Cerebellum (tissue), 4 donors: ENCODE measurements at places on chromosomes 5 and 9.

DNA sequence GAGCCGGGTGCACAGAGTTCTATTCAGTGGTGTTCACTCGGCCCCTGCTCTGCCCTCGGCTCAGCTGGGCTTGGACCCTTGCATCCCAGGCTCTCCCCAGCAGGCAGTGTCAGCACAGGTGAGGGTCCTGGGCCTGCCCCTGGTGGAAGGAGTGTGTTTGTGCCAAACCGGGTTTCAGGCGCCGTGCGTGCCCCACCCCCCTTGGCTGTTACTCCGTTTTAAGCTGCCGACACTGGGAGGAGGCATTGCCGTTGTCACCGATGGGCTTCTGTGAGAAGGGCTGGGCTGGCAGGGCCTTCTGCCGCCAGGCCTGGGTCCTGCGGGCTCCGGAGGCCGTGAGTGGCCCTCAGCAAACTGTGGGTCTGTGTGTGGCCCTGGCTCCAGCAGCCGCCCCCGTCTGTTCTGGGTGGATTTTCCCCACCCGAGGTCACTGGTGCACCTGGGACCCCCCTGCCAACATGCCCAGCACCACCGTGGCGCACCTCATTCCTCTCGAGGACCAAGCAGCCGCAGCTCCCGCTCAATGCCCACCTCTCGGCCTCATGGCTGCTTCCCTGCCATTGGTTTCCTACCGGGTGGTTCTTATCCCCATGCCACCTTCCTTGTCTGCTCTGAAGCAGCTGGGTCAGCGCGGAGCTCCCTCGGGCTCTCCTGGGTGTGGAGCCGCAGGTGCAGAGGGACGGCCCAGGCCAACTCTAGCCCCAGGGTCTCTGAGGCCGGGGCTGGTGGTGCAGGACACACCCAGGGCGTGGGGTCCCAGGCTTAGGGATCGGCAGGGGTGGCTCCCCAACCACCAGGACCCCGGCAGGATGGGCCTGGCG is 44.3 kb upstream of the EXOC3 start:
- no peak for DNase-seq

GRCh38 chr9:114174876-114175771 is 19.8 kb downstream of the COL27A1 start:
- no peak for DNase-seq

DNA sequence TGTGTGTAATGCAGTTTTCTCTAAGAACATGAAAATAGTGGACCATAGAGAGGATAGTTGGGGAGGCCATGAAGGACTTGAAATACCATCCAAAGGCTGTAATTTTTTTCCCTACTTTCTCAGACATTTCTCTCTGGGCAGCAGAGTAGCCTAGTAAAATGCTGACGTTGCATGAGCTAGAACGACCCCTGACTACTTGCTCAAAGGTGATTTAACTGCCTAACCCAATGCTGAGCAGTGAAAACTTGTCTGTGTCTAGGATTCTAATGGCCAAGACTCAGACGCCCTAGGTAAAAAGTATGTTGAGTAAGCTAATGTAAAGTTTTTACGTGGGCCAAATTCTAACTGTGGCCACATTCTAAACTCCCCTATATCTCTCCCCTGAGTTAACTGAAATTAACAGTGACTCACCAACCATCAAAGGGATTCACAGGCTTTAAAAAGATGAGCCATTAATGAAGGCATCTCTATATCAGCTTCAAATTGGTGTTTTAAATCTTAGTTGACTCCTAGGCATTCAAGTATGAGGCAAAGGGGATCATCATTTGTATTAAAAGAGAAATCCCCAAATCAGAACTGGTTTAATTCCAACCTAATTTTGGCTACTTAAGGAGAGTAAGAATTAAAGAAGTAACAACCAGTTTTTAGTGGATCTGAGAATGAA is 121.0 kb upstream of the GAS1 start:
- no peak for DNase-seq

DNA sequence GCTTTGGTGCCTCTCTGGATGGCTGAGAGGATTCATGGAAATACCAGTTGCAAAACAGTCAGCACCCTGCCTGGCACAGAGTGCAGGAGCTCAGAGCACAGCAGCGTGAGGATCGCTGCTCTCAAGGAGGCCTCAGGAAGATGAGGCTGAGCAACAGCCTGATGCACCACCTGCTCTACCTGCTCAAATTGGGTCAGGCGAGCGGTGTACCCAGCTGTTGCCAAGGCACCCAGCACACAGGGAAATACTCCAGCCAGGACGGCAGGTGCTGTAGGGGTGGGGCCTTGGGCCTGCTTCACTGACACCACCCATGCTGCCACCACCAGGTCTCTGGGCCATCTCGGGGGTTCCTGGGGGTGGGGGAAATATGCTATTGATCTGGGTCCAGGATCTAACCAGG is 4.3 kb downstream of the EEIG1 start:
- no peak for DNase-seq

GRCh38 chr9:74275872-74276508 is 221.1 kb upstream of the RORB start:
- DNase-seq = no peak

DNA sequence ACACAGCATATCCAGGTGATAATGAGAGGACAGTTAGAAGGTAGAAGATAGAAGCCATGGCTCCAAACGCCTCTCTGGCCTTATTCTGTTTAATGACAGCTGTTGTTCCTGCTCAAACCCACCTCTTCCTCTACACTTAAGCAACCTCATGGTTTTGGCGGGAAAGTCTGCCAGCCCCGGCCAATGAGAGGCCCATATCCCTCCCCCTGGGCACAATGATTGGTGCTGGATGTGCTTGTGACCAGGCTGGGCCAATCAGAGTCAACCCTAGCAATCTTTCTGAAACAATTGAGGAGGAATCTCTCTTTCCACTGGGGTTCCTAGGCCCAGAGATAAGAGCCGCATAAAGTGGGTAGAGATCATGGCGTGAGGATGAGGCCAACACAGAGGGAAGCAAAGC is 4.8 kb upstream of the GFI1B start:
- DNase-seq = peak; percentile 28
